Cardiac muscle cell (in vitro differentiated cells and primary cell): ENCODE measurements at places on chromosomes 16 and 17.

DNA sequence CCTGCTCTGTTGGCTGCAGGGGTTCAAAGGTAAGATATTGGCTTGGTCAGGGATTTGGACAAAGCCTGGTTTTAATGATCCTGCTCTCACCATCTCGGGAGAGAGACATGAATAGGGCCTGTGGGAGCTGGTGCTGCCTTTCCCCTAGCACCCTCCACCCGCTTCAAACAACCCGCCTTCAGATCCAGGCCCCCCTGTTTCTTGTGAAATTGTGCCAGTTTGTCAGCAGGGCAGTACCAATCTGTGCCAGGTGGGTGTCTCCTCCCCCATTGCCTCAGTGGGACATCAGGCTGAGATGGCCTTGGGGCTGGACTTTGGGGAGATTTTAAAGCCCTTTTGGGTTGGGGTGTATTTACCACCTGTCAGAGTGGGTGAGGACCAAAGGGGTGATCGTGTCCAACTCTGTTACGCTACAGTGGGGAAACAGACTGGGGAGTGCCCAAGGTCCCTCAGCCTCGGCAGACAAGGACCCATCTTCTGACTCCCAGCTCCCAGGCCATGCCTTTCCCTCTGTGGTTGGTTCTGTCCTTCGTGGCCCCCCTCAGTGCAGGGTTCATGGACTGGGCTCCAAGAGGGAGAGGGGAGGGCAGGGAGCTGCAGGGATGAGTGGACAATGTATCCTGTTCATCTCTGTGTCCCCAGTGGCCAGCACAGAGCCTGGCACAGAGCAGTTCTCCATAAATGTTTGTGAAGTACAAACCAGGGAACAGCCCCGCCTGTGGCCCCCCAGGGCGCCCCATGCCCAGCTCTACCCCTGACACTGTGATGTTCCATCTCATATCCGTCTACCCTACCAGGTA, 3.3 kb downstream of the ARHGAP23 start:
- H3K4me3 ChIP-seq, result no peak overlapping the region
- no peak overlapping the region for H3K27ac ChIP-seq
- peaks cover 11% of the 10 kb centered on the region for H3K4me1 ChIP-seq
- H3K36me3 ChIP-seq, result no peaks in the 10 kb centered on the region
- DNase-seq, result no peak

DNA sequence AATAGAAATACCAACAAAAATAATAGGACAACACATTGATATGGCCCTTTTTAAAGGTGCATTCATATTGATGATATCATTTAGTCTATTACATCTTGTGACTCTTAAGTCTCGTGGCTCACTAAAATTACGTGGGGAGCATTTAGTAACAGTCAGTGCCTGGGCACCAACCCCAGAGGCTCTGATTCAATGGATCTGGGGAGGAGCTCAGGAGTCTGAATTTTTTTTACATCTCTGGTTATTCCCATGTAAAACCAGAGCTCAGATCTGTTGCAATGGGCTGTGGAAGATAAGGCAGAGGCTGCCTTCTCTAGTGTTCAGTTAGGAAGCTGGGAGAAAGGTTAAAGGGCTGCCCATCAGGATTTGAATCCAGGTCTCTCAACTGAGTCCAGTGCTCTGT, 549.9 kb upstream of the CDH5 start:
- peak; percentile 45 for DNase-seq
- H3K27ac ChIP-seq, result no peak overlapping the region
- no peaks in the 10 kb centered on the region for H3K27me3 ChIP-seq
- no peak overlapping the region for H3K4me3 ChIP-seq
- H3K36me3 ChIP-seq, result no peaks in the 10 kb centered on the region

- no peaks in the 10 kb centered on the region for H3K27me3 ChIP-seq
- DNase-seq, result no peak
- H3K36me3 ChIP-seq, result peaks cover 16% of the 10 kb centered on the region
- no peak overlapping the region for H3K27ac ChIP-seq
Measured at GRCh38 chr17:82636626-82637598, 11.3 kb downstream of the WDR45B start.

DNA sequence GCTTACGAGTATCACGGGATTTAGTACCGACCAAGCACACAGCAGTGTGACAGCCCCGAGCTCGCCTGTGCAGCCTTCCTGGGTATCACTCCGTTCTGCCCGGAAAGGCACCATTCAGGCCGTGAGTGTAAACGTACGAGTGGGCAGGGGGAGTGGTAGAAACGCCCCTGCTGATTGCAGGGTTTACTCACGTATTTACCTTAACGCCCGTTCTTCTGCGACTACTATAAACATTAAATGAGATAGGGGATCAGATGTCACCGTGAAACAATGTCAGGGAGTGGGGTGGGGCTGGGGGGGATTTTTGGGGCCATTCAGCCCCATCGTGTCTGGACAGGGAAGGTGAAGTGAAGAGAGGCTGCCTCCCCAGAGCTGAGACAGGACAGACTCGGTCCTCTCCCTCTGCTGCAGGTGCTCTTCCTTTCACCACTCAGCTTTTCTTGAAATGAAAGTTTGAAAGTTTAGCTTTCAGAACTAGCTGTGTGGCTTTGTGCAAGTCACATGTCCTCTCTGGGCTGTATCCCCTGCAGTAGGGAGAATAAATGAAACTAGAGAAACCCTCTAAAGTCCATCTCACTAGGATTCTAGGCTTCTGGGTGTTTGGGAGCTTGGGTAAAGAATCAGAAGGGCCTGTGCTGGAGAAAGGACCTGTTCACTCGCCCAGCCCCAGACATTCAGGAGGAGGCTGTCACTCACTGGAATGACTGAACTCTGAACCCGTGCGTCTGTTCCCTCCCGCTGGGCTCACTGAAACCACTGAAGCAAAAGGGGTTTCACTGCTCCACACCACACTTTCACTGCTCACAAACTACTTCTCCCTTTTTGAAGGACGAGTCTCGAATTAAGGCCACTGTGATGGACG, 66.7 kb downstream of the RPA1 start:
- no peaks in the 10 kb centered on the region for H3K4me1 ChIP-seq
- DNase-seq, result no peak
- H3K4me3 ChIP-seq, result no peak overlapping the region
- H3K36me3 ChIP-seq, result peaks cover 27% of the 10 kb centered on the region
- H3K27me3 ChIP-seq, result no peaks in the 10 kb centered on the region

DNA sequence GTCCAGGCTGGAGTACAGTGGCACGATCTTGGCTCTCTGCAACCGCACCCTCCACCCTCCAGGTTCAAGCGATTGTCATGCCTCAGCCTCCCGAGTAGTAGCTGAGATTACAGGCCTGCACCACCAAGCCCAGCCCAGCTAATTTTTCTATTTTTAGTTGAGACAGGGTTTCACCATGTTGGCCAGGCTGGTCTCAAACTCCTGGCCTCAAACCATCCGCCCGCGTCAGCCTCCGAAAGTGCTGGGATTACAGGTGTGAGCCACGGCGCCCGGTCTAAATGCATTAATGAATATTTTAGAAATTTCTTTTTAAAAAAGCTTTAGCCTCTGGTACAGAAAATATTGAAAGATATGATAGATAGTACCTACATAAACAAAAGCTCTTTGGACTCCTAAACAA, 95.0 kb downstream of the DNAH9 start:
- H3K36me3 ChIP-seq, result no peaks in the 10 kb centered on the region
- no peak for DNase-seq
- H3K27ac ChIP-seq, result no peak overlapping the region
- no peak overlapping the region for H3K4me3 ChIP-seq

DNA sequence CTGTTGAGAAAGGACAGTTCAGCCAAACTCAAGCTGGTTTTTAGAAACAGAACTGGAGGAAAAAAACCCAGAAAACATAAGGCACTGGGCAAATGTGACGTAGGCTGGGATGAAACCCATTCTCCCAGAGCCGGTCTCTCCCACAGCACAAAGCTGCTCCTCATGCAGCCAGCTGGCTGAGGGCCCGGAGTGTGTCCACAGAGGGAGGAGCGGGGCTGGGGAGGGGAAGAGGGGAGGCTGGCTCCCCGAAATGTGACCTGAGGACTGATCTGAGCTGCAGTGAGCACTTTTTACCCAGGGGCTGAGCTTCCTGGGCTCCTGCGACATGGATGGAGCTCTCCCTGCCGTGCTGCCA, 20.8 kb downstream of the FOXF1 start:
- peak; percentile 77 for DNase-seq
- H3K4me1 ChIP-seq, result peaks cover 8% of the 10 kb centered on the region
- no peaks in the 10 kb centered on the region for H3K27me3 ChIP-seq
- no peak overlapping the region for H3K4me3 ChIP-seq

- H3K27me3 ChIP-seq, result no peaks in the 10 kb centered on the region
- H3K27ac ChIP-seq, result peak within 1 kb of the TSS; percentile 91
- H3K36me3 ChIP-seq, result peaks cover 18% of the 10 kb centered on the region
Measured at GRCh38 chr16:29806099-29806579, at the start of gene MAZ. MAZ (plus strand) TSS chr16:29806529; CDS start chr16:29806702, 173 bp downstream.
